ENCODE measurements at places on chromosomes 2 and 18.

DNA sequence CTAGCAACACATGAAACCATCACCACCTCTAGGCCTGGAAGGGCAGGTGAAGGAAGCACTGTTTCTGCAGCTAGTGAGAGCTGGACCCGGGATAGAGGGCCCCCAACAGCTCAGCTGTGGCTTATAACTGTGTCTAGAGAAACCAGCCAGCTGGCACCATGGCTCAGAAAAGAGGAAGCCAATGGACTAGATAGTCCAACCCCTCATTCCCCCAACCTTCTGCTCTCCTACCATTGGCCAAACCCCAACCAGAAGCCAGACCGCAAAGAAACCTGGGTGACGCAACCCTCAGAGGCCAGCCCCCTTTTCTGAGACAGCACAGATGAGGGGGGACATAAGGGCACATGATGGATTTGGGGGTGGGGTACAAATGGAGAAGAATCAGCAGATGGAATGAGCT is 24.3 kb downstream of the SMYD1 start:
- no peak for DNase-seq

DNA sequence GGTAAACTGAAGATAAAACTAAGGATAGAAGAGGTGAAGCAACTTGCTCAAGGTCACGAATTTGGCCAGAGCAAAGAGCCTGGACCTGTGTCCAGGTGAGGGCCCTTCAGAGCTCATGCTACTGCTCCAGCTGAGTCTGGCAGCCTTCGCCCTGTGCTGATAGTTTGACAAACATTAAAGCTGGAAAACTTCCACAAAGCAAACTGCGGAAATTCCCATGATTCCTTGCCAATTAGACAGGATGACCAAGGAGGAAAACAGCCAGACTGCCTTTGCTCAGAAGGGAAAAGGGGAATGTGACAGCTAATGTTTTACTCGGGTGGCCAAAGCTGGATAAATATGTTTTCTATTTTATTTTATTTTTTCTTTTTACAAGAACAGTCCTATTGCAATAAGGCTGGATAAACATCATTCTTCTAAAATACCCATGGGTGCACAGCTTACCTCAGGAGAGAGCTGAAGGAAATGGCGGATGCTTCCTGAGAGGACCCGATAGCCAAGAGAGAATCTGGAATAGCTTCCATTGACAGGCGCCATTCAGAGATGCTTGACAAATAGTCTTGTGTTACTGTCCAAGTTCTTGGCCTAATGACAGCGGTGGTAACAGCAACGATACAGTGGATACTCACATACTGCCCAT is 5.3 kb upstream of the CTAGE1 start:
- no peak for DNase-seq

GRCh38 chr2:190031969-190032618 is 30.4 kb downstream of the MSTN start:
- no peak for DNase-seq

DNA sequence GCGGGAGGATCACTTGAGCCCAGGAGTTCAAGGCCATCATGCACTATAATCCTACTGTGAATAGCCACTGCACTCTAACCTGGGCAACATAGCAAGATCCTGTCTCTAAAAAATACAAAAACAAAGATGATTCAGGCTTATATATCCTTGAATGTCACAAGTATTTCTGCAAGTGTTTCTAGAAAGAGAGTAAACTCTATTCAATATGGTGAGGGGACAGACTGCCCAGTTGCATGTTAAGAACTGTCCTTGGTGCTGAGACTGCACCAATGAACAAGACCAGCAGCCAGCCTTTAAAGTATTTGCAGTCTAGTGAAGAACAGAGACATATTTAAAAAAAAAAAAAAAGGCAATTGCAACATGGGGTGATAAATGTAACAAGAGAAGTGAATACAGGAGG is 16.4 kb downstream of the MAP3K19 start:
- DNase-seq = no peak

- DNase-seq = no peak
Observed at GRCh38 chr2:206387808-206388207, 55.5 kb upstream of the ADAM23 start.

GRCh38 chr18:3595369-3596273 is 145.6 kb downstream of the TGIF1 start:
- DNase-seq = peak; percentile 35

DNA sequence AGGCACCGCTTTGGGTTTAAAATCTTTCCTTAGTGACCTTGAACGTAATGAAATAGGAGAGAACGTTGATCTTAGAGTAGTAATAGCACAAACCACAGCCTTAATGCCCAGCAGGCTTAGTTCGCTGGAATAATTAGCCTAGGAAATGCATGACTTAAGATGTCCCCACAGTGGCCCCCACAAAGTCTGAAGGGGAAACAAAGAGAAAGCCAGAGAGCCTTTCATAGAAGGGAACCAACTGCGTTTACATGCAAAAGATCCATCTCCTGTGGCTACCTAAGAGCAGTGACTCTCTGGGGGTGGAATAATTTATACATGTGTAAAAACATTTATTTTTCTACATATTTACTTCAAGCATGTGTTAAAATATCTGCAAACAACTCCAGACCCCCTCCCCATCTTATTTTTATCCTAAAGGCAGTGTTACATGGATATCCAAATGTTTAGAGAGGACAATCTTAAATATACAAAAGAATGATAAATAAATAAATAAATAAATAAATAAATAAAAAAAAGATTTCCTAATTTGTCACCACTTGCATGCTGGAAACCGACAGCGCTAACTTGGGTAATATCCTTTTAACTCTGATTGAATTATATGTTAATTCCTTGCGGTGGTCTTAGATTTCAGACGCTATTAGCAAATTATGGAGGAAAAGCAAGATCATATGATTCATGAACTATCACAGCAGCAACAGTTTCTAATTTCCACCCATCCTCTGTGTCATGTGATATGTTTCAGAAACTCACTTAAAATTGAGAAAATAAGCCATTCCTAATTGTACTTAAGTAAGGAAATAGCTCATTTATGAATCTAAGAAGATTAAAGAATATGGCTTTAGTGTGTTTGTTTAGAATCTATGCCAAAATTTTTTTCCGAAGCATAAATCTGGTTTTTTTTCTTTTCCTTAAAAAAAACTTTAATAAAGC is 23.4 kb upstream of the CYP1B1 start:
- DNase-seq = no peak
